ENCODE measurements at places on chromosomes 6 and 20. TPM values are rescaled to one million over a fixed set of nuclear protein-coding genes. Genes with fewer than 3 reads are reported as not detected.

The MICB gene
- total RNA-seq, result 16.2 TPM

The ASIP gene
- not detected for total RNA-seq

The CST9L gene
- not detected for total RNA-seq

The SLC17A3 gene
- not detected for total RNA-seq

The EYA4 gene
- total RNA-seq, result 0.17 TPM

The FKBP1C gene
- total RNA-seq, result 0.74 TPM

The LAMP5 gene
- 0.31 TPM for total RNA-seq

The ADAM33 gene
- 5.7 TPM for total RNA-seq

The WFDC2 gene
- 86.0 TPM for total RNA-seq

The SOX4 gene
- 162 TPM for total RNA-seq

The NMBR gene
- not detected for total RNA-seq

The RUNX2 gene
- 1.2 TPM for total RNA-seq

The CLPSL2 gene
- total RNA-seq, result 1.4 TPM

The DUSP15 gene
- total RNA-seq, result 1.0 TPM

The IL17F gene
- not detected for total RNA-seq

The CCN5 gene
- total RNA-seq, result not detected

The C4B gene
- 3.5 TPM for total RNA-seq

The DSP gene
- 50.5 TPM for total RNA-seq

The LST1 gene
- not detected for total RNA-seq

The DEFB124 gene
- not detected for total RNA-seq

The LPA gene
- total RNA-seq, result 0.19 TPM

The MYB gene
- total RNA-seq, result 7.6 TPM

The KCNQ5 gene
- 1.3 TPM for total RNA-seq

The REM1 gene
- total RNA-seq, result not detected

The RAET1G gene
- not detected for total RNA-seq
